ENCODE measurements at places on chromosomes 1 and 21.

GRCh38 chr1:12369258-12369657 is 139.4 kb downstream of the VPS13D start:
- no peak for DNase-seq

GRCh38 chr1:224435999-224436398 is 1.4 kb upstream of the WDR26 start:
- DNase-seq = no peak

GRCh38 chr1:147214325-147214724 is 10.8 kb downstream of the FMO5 start:
- no peak for DNase-seq

DNA sequence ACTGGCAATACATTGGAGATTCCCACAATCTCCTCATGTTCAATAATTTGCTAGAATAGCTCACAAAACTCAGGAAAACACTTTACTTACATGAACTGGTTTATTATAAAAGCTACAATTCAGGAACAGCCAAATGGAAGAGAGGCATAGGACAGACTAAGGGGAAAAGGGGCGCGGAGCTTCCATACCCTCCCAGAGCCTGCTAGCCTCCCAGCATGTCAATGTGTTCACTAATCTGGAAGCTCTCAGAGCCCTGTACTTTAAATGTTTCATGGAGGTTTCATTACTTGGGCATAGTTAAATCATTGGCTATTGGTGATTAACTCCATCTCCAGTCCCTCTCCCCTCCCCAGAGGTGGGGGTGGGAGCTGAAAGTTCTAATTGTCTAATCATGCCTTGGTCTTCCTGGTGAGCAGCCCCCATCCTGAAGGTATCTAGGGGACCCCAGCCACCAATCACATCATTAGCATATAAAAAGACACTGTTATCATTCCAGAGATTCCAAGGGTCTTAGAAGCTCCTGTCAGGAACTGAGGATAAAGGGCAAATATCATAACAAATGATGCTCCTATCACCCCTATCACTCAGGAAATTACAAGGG is 10.9 kb upstream of the DMRTB1 start:
- no peak for DNase-seq

DNA sequence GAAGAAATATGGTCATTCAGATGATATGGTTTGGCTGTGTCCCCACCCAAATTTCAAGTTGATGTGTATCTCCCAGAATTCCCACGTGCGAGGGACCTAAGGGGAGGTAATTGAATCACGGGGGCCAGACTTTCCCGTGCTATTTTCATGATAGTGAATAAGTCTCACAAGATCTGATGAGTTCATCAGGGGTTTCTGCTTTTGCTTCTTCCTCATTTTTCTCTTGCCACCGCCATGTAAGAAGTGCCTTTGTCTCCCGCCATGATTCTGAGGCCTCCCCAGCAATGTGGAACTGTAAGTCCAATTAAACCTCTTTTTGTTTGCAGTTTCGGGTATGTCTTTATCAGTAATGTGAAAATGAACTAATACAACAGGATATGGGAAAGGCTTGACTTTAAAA is 1.4 kb upstream of the DPM3 start:
- no peak for DNase-seq

DNA sequence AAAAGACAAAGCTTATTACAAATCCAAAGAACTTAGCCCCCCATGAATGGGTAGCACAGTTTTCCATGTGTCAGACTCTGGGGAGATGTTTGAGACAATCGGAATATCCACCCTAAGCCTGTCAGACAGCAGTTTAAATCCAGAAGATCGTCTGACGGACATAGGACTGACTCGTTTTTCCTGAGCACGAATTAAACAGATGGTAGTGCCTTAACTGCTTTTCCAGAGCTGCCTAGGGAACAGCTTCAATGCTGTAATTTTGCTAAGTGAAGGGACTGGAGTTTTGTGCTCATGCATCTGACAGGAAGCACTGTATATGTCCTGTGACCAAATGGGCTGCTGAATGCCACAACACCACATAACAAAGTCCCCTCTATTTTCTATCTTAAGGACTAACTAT is 48.6 kb downstream of the PCNX2 start:
- no peak for DNase-seq

GRCh38 chr21:33418691-33419090 is 15.5 kb downstream of the IFNGR2 start:
- no peak for DNase-seq

- DNase-seq = no peak
These were observed 33.5 kb downstream of the CTBS start for GRCh38 chr1:84540759-84541158.

DNA sequence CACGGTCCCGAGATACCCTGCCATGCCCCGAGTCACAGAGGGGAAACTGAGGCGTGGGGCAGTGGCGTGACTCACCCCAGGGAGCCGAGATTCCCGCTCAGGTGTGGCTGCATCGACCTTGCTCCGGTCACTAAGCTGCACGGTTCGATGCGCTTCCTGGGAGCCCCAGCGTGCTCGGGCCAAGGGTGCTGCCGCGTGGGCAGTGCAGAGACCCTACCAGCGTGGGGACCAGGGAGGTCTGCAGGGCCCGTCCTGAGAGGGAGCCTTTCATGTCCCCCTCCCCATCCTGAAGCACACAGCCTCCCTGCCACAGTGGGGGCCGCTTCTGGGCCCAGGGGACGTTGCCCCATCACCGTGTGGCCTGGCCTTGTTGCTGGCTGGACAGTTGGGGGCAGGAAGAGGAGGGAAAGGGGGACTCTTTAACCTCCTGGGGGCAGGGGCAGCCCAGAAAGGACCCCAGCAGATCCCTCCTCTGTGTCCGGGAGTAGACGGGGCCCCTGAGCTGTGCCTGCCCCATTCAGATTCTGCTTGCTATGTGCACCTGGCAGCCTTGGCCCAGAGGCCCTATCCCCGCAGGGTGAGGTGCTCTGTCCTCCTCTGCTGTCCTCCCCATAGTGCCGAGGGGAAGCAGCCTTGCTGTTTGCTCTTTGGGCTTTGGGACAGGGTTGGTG is 52.3 kb downstream of the COL18A1 start:
- no peak for DNase-seq

- DNase-seq = no peak
These were observed 1260.6 kb upstream of the ADGRL2 start for GRCh38 chr1:80540149-80540548.

DNA sequence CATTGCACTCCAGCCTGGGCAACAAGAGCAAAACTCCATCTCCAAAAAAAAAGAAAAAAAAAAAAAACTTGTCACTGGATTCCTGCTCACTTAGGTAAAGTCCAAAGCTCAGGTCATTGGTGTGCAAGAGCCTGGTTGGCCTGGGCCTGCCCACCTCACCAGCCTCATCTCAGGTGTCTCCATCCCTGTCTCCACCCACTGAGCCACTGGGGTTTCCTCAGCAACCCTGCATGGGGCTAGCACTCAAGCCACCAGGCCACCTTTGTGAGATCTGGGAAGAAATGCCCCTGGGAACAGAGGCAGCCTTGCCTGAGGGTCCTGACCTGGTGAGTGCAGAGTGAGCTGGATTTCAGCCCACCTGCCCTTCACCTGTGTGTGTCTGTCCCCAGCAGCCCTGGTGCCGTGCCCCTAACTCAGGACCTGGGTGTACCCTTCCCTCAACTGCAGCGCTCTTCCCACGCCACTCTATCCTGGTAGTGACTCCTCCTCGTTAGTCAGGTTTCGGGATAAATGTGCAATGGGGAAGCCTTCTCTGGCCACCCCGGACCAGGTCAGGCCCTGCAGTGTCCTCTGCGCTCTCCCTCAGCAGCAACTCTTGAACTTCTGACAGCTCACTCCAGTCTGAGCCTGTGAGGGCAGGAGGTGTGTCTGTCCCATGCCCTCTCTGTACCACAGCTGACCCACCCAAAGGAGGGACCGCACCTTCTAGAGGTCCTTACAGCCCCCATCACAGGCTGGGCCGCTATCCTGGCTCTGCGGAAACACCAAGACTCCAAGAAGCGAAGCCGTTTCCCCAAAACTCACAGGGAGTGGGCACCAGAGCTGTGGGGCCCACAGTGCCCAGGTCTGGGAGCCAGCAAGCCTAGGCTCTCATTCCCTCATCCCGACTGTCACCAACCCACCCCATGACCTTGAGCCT is 3.3 kb downstream of the PDZK1IP1 start:
- DNase-seq = no peak

DNA sequence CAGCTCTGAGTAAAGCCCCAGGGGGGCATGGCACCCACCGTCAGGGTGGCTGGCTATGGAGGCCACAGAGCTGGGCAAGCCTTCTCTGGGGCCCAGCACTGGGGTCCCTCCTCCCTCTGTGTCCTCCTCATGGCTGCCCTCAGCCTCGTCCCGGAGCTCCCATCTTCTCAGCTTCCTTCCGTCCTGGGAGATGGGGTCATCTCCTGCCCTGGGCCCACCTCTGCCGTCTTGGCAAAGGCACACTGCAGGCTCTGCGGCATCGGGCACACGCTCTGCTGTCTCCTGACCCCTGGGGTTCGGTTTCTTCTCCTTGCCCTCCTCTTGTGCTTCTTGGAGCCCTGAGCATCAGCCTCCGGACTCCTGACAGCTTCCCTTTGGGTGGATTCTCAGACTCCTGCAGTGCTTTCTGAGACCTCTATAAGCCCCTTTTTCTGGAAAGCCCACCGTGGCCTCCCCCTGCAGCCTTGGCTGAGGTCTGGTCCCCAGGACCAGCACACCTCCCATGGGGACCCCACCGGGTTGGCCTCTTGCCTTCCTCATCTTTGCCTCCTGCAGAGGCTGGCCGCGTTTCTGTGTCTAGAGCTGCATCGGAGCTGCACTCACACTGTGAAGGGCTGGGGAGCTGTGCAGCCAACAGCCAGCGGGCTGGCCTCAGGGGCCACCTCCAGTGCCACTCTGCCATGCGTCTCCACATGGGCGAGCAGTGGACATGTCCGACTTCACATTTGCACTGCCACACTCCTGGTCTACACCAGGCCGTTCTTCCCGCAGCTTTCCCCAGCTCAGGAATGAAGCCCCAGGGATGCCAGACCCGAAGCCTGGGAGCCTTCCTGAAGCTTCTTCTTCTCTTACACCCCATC is 11.6 kb downstream of the UMODL1 start:
- DNase-seq = no peak

- DNase-seq = no peak
These were observed 180.8 kb downstream of the ZSCAN20 start for GRCh38 chr1:33653226-33653625.

DNA sequence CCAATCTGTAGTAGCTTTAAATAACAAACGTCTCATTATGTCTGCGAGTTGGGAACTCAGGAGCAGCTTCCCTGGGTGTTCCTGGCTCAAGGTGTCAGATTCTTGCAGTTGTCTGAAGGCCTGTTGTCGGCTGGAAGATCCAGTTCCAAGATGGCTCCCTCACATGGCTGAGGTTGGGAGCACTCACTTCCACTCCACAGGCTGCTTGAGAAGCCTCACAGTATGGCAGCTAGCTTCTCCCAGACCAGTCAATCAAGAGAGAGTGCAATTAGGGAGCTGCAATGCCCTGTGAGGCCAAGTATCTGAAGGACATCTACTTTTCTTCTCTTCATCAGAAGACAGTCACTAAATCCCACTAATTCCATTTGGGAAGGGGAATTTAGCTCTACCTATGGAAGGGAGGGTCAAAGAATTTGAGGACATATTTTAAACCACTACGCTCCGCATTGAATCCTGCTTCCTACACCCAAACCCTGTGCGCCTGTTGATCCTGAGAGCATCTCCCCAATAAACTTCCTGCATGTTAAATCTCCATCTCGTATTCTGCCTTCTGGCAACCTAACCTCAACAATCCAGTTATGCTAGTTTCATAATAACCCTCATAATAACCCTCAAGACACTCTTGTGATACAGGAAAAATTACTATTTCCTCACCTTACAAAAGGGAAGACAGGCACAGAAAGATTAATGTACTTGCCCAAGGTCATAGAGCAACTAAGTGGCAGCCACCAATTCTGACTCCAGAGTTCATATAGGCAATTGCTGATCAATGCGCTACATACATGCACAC is 3.6 kb upstream of the VPS26C start:
- DNase-seq = no peak

DNA sequence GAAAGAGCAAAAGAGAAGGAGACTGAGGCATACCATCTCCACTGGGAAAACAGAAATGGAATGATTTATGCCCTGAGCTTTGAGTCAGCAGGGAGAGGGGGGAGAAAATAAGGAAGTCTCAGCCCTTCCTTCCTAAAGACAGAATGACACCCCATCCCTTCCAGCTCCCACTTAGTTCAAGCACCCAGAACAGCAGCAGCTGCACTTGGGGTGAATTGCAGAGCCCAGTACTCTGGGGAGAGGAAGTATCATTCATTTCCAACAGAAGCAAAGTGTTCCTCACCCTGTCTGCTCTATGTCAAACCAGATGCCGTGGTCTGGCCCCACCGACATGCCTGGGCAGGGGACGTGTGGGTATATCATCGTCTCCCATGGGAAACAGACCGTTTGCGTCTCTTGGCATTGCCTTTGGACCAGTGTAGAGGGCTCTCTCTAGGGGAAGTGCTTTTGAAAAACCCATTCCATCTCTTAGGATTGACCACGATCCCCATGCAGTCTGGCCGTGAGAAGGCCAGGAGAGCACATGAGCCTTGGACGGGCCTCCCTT is 1.1 kb upstream of the KCNJ15 start:
- no peak for DNase-seq

- DNase-seq = peak; percentile 51
These were observed 559 bp downstream of the BACH1 start for GRCh38 chr21:29299046-29299915.

GRCh38 chr1:66511118-66511517 is 22.8 kb upstream of the SGIP1 start:
- DNase-seq = no peak

- no peak for DNase-seq
These were observed 113.3 kb downstream of the PTPN14 start for GRCh38 chr1:214438075-214438474.
